ENCODE measurements at places on chromosomes 16 and 17.

GRCh38 chr17:58309918-58310259 is 18.7 kb downstream of the TSPOAP1 start:
- DNase-seq, result no peak

GRCh38 chr17:42553866-42554249 is 1.1 kb downstream of the HSD17B1 start:
- no peak for DNase-seq

GRCh38 chr17:42518755-42519545 is 17.1 kb upstream of the NAGLU start:
- no peak for DNase-seq

- DNase-seq, result no peak
These were observed 109.9 kb downstream of the METRNL start for GRCh38 chr17:83189044-83190003.

GRCh38 chr16:578232-578869 is 8.6 kb downstream of the PIGQ start:
- DNase-seq, result no peak

DNA sequence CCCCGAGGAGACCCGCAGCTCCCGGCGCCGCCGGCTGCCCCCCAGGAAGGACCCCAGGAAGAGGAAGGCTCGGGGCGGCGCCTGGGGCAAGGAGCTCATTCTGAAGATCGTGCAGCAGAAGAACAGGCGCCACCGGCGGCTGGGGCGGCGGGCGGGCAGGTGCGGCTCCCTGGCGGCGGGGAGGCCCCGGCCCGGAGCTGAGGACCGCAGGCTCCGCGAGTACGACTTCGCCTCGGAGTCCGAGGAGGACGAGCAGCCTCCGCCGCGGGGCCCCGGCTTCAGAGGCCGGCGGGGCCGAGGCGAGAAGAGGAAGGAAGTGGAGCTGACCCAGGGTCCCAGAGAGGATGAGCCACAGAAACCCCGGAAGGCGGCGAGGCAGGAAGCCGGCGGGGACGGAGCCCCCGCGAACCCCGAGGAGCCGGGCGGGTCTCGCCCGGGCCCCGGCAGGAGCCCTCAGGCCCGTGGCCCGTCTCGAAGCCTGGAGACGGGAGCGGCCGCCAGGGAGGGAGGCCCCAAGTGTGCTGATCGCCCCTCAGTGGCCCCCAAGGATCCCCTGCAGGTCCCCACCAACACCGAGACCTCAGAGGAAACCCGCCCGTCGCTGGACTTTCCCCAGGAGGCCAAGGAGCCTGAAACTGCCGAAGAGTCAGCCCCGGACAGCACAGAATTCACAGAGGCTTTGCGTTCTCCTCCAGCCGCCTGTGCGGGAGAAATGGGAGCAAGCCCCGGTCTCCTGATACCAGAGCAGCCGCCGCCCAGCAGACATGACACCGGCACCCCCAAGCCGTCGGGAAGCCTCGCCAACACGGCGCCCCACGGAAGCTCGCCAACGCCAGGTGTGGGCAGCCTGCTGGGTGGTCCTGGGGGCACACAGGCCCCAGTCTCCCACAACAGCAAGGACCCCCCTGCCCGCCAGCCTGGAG is 22.3 kb upstream of the ZFPM1 start:
- no peak for DNase-seq

DNA sequence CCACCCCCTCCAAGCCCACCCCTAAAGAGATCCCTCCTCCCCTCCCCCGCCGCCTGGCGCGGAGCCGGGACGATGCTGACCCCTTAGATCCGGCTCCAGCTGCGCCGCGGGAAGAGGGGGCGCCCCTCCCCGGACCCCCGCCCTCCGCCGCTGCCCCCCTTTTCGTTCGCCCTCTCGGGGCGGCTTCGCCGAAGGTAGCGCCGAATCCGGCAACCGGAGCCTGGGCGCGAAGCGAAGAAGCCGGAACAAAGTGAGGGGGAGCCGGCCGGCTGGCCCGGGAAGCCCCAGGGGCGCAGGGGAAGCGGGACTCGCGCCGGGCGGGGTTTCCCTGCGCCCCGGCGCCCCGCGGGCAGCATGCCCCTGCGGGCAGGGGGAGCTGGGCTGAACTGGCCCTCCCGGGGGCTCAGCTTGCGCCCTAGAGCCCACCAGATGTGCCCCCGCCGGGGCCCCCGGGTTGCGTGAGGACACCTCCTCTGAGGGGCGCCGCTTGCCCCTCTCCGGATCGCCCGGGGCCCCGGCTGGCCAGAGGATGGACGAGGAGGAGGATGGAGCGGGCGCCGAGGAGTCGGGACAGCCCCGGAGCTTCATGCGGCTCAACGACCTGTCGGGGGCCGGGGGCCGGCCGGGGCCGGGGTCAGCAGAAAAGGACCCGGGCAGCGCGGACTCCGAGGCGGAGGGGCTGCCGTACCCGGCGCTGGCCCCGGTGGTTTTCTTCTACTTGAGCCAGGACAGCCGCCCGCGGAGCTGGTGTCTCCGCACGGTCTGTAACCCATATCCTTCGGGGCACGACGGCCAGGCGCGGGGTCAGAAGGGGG is 623 bp downstream of the CACNA1G start:
- no peak for DNase-seq

DNA sequence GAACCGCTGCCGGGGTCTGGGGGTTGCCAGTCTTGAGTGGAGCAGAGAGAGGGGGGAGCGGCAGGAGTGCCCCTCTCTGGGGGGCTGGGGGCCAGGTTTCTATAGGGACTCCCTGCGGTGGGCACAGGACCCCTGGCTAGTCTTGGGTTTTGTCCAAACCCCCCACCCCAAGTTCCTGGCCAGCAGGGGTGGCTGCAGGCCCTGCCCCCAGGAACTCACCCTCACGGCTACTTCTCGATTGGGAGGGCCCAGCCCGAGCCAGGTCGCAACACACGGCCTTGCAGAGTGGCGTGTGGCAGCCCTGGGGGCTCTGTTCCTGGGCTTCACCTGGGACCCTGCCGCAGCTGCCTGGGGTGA is 601 bp downstream of the CDH15 start:
- no peak for DNase-seq

GRCh38 chr17:71080937-71081336 is 911.6 kb downstream of the KCNJ2 start:
- DNase-seq, result no peak

- DNase-seq, result no peak
These were observed 2.3 kb upstream of the ITGAE start for GRCh38 chr17:3803308-3803640.

DNA sequence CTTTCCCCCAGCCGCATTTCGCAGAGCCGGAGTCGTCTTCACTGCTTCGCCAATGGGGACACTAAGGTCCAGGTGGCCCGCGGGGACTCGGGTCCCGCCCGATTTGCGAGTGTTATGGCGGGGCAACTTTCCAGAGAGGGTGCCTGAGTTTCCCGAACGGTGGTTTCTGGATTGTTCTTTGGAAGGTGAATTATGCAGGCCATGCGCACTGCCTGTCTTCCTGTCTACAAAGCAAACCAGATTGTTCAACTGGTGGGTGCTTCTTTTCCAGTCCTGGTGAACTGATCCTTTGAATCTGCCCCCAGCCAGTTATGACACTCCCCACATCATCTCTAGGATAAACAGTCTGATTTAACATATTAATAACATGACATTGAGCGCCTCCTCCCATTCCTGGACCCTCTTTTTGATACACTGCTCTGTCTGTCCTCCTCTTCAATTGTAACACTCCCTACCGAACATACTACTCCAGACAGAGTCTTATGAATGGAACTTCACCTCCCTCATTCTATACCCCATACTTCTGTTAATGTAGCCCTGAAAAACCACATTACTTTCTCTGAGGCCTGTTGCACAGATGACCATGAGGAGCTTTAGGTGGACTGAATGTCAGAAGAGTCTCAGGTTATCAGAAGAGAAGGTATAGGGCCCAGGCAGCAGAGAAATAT is 159.0 kb downstream of the RAB11FIP4 start:
- peak; percentile 64 for DNase-seq

DNA sequence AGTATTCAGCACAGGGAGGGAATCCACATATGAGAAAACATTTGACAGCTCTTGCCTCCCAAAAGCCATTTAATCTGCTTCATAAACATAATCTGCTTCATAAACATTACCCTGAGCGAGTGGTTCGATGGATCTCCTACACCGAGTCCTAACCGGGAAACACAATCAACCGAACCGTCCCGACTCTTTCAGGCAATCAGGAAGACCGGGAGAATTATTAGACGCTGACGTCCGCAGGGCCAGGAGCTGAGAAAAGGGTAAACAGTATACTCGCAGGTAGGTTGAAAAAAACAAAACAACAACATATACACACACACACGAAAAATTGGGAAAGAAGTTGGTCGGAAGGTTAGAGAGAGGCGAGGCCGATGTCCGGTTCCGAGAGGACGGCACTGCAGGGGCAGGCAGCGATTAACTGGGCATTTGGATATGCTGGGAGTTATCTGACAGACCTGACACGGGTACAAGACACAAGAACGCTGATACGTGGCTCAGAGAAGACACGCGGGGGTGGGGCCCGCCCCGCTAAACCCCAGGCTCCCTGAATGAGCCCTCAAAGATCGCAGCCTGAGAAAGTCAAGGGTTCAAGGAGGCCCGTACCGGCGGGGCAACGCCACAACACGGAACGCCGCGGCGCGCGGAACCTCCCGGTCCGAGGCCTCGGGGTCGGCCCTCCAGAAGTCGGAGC is 585 bp downstream of the AP1G1 start:
- DNase-seq, result peak; percentile 23

- DNase-seq, result no peak
These were observed 11.7 kb downstream of the HDAC5 start for GRCh38 chr17:44111777-44112176.

All from trophoblast cell (in vitro differentiated cells and primary cell).